ENCODE measurements at places on chromosomes 6 and 20.
A peak's percentile ranks its signal among the peaks of the same experiment; 100 is the strongest.

DNA sequence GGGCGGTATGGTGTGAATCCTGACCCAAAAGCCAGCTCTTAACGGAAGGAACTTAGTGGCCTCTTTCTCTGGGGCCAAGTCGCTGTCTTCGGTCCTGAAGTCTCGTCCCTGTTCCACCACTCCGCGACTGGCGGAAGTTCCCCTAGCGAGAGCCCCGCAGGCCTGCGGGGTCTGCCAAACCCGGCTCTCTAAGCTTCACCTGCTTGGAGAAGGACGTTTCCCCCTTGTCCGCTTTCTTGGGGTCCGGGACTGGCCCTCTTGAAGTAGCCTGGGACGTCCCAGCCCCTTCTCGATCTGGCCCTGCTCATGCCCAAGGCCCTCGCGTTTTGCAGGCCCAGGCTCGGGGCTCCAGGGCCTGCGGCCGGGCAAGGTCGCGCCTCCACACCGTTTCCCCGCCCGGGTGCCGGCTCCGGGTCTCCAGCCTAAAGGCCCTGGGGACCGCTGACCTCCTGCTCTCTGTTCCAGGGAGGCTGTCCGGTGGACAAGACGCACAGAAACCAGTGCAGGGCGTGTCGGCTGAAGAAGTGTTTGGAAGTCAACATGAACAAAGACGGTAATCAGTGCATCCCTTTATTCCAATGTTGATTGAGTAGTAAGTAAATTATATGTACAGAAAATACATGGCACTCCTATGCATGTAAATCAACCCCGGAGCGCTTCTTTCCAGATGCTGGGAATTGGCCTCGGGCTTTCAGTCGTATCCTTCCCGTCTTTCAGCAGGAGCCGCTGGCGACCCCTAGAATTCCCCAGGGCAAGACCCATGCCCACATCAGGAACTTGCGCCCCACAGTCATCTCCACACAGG is 8.8 kb downstream of the NR2E1 start:
- no peak for DNase-seq

- DNase-seq = no peak
These were observed 43.4 kb downstream of the LRFN2 start for GRCh38 chr6:40543776-40544175.

DNA sequence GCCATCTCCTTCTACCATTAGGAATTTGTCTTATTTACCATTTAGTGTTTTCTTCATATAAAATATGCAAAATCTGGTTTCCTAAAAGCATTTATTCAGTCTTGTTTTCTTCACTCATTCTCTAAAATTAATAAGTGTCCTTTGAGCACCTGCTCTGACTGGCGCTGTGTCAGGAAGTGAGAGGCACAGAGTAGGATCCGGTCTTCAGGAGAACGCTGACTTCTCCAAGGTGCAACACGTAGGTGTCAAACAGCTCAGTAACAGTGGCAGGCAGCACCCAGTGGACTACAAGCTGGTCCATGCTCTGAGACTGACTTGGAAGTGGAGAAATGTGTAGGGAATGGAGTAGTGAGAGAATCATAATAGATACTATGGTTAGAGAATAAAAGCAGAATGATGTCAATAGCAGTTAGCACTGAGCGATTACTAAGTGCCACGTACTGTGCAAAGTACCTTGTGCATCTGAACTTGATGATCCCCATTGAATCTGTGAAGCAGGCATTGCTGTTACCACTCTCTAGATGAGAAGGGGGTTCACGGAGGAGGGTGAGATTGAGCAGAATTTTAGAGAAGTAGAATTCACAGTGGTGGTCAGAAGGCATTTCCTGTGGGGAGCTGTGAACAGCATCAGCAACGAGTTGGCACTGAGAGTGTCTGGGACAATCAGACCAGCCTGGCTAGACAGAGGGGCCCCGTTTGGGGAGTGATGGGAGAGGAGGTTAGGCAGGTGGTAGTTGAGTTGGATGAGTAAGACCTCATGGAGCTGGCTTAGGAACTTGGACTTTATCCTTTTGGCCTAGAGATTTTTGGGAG is 569.8 kb downstream of the QKI start:
- no peak for DNase-seq

DNA sequence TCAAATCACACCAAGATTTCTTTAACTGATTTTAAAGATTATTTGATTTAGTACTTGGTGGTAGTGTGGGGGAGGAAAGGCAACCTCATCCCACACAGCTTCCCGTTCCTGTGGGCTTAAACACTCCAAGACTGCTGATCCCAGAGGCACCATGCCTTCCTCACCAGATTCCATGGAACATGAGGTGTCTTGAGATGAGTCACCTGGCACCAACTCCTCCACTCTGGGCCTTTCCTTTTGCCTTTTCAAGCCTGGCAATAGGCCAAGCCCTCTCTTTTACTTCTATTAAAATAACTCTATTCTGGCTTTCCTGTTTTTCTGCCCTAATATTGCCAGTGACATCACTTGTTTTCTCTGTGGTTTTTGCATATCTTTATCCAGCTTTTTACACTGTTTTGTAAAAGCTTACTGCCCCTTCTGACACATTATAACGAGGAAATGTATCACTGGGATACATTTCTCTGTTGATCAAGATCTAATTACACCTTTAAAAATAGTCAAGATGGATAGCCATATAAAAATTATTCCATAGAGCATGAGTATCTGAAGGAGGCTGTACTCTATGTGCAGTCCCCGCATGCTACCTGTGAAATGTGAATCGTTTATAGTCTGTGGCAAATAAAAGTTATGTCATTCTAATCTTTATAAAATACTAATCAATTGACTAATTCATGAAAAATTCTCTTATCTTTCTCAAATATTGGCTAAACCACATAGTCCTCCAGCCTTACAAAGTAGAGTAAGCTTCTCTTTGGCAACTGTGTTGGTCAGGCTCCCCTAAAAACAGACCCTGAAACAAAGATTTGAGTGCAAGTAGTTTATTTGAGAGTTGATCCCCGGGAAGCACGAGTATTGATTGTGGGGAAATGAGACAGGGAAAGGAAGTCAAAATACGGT is 257.8 kb upstream of the KCNQ5 start:
- no peak for DNase-seq

- DNase-seq = no peak
These were observed 122.4 kb downstream of the RIN2 start for GRCh38 chr20:19880256-19881079.

DNA sequence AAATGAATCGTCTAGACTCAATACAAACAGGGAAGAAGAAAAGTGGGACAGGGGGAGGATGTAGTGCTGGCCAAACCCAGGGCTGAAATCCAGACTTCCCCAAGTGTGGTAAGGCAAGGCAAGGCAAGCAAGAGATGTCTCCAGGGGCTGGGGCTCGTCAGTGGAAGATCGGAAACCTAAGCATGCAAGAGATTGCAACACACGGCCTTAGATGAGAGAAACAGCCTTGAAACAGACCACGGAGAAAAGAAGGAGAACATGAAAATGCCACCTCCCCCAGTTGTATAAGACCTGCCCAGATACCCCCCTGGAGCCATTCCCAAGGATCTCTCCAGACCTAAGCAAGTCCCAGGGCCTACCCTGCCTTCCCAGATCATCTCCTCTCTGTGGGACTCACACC is 20.0 kb downstream of the VEGFA start:
- DNase-seq = no peak

DNA sequence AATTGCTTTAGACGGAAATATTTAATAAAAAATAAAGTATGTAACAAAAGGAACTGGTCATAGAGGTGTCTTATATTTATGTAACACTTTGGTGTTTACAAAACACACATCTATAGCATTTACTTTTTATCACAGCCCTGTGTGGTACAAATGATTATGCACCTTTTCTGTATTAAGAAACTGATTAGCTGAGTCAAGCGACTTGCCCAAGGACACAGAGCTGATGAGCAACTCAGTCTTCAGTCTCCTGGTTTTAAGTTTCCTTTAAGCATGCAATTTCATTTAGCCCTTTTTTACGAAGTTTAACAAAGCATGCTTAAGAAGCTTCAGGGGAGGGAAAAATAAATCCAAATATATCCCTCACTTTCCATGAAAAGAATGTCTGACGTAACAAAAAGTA is 2.5 kb downstream of the DCDC2 start:
- DNase-seq = no peak

DNA sequence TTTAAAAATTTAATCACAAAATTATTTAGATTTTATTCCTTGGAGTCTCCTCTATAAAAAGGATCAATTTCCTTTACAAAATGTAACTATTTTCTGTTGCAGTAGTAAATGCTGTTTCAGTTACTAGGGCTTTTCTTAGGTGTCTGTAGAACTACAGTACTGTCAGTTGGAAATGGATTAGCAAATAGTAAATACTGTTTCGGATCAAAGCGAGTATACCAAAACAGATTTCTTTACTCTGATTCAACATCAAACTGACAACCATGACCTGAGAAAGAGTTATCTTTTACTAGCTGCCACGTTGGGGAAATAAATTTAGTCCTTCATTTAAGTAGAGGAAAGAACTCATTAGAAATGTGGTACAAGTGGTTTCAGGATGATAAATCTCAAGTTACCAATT is 172.5 kb downstream of the HS3ST5 start:
- DNase-seq = no peak

- DNase-seq = no peak
These were observed 116.4 kb downstream of the FLRT3 start for GRCh38 chr20:14220986-14221385.

DNA sequence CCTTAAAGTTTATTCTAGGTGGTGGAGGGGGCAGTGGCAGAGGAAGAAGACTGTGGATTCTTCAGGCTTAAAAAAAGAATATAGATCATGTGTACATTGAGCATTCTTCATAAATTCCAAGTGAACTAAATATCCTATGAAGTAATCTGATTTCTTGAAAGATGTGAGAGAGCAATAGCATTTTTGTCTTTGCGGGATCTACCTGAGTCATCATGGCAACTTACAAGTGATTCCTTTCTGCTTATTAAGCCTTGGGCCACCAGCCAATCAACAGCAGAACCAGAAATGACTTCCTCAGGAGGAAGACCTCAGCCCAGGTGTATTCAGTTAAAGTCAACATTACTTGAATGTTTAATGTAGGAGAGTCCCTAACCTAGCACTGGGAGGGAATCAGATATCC is 756.9 kb downstream of the TFAP2A start:
- DNase-seq = no peak

DNA sequence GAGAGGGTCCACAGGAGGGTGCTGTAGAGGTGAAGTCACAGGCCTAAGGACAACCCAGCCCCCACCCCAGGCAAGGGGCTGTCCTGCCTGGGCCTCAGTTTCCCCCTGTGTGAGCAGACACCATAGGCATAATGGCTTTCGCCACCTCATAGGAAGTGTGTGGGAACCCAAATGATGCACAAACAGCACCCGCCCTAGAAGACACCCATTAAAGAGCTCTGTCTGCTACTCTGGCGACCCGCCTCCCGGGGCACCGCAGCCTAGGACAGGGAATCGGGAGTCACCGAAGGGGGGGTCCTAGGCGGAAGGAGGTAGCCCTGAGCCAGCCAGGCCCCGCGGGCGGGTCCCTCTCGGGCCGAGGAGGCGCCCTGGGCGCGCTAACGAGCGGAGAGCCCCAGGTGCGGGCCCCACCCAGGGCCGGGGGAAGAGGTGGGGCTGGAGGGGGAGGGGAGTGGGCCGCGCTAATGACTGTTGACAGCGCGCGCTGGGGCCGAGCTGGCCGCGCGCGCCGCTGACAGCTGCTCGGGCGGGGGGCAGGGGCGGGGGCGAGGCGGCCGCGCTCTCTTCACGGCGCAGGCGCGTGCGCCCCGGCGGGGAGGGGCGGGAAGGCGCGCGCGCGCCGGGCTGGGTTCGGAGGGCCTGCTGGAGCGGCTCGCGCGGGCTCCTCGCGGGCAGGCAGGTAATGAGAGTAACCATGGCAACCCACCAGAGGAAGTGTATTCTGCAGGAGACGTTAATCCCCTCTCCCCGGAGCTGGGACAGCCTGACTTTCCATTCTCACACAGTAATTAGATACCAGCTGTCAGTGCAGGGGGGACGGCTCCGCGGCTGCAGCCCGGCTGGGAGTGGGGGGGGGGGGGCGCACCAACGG is 48.9 kb downstream of the NOL4L start:
- peak; percentile 58 for DNase-seq

GRCh38 chr6:44056392-44057237 is 70.6 kb downstream of the MRPL14 start:
- no peak for DNase-seq

DNA sequence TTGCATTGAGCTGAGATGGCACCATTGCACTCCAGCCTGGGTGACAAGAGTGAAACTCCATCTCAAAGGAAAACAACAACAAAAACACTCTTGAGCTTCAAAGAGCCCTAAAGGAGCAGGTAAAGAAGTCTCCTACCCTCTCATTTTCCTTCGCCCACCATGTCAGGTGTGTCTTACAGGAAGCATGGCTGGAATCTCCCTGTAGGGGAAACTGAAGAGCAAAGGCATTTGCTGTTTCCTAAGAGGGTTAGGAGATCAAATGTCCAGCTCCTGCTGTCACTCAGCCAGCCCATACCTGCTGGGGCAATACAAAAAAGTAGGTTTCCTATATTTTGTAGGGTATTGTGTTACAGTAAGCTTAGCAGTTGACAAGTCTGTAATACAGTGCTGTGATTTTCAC is 43.3 kb downstream of the SPATA2 start:
- no peak for DNase-seq

GRCh38 chr20:37295001-37295400 is 5.5 kb downstream of the MANBAL start:
- DNase-seq = no peak

GRCh38 chr6:37583261-37583660 is 83.6 kb upstream of the CCDC167 start:
- DNase-seq = no peak

DNA sequence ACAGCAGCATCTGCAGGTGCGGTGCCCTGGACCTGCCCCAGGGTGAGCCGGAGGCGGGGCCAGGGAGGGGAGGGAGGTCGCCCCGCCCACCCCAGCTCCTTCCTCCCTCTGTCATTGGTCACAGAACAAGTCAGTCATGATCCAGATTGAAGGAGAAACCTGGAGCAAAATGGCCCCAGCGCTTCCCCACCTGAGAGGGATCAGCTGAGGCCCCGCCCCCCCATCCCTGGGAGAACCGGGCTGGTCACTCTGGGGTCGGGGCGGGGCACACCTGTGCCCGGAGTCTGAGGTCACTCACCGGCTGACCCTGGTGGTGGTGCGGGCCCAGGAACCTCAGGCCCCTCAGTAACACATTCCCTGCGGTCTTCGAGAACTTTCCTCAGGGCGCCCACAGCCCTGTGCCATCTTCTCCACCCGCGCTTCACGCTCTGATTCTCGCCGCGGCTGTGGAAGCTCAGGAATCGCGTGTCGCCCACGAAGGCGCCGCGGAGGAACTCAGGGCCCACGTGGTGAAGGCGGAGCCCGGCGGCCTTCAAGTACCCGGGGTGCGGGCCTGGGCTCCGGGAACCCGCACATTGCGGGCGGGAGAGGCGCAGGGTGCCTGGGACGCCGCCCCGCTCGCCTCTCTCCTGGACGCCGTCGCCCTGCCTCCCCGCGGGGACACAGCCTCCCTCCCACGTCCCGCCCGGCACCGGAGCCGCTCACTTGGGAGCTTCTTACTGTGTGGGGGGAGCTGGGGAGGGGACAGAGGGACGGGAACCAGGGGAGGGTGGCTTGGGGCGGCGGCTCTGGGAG is 36.4 kb upstream of the HLA-C start:
- DNase-seq = peak; percentile 38

DNA sequence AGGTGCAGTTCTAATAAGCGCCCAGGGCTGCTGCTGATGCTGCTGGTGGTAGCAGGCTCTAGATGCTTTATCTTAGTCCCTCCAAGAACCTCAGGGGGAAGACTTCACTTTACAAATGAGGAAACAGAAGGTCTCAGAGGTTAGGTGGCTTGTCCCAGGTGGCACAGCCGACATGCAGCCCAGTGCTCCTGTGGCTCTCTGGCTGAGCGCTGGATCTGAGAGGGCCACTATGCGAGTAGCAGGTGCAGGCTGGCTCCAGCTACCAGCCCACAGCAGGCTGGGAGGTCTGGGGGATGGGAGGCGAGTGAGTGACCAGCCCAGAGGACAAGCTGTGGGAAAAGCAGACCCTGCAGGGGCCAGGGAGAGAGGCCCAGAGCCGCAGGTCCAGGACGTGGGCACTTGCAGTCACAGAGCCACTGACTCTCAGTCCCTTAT is 90.9 kb downstream of the PRND start:
- no peak for DNase-seq
